GF-D8 (cell line): ENCODE measurements at places on chromosomes 13 and 19.

DNA sequence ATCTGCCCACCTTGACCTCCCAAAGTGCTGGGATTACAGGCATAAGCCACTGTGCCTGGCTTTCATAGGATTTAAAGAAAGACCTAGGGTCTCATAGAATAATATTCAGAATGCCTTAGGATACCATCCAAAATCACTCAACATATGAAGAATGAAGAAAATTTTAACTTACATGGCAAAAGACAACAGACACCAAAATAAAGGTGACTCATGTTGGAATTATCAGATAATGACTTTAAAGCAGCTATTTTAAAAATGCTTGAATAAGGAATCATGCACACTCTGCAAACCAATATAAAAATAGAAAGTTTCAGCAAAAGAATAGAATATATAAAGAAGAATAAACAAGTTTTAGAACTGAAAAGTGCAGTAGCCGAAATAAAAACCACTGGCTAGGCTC is 29.3 kb downstream of the ZNF566 start:
- no peak for DNase-seq

DNA sequence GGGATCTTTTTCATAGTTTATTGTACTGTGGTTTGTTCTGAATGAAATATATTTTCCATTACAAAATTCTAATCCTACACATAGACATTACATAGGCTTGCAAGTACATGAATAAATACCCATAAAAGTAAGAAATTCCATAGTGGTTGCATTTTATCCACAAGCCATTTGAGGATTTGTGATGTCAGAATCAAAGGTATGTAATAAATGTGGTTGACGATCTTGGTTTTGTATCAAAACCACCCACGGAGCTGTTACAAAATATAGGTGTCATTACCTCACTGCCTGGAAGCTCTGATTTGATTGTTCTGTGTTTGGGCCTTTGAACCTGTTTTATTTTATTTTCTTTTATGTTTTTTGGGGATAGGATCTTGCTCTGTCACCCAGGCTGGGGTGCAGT is 125.1 kb downstream of the NALCN start:
- no peak for DNase-seq

DNA sequence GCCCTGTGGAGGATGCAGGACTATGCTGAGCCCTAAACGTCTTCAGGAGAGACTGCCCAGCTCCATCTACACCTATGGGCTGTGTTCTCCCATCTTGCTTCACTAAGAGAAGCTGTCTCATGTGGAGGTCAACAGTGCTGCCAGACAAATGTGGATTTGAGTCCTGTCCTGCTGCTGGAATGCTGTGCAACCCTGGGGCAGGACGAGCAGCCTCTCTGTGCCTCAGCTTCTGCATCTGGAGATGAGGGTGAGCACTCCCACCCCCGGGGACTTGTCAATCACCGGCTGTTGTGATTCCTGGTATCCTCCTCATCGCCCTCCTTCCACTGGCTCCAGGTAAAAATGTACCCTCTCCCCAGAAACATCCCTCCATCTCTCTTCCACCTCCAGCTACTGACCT is 16.3 kb downstream of the EPS15L1 start:
- DNase-seq: no peak

DNA sequence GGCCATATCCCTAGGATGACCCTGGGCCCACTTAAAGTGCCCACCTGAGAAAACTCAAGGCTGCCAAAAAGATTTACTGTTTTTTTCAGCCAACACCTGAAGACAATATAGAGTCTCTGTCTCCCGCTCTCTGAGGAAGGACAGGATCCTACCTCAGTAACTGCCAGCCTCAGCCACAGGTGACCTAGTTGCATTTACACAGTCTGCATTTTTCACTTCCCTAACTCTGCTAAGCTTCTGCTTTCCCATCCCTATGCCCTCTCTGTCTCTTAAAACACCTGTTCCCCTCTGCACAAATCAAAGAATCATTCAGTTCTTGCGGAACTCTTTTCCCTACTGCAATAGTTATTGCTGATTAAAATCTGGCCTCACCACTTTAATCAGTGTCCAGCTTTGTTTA is 609.5 kb downstream of the UQCRFS1 start:
- DNase-seq: no peak

DNA sequence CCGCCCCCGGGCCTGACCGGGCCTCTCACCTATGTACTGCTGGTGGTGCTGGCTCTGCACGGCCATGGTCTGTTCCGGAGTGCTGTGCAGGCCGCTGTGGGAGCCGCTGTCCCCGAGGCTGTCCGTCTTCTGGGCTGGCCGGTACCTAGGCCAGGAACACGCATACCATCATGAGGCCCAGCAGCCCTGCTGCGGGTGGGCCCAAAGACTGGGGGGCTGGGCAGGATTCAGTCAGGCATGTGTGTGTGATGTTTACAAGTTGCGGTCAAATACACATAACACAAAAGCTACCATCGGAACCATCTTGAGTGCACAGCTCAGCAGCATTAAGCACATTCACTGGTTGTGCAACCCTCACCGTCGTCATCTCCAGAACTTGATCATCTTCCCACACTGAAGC is 32.2 kb upstream of the RANBP3 start:
- DNase-seq: no peak

DNA sequence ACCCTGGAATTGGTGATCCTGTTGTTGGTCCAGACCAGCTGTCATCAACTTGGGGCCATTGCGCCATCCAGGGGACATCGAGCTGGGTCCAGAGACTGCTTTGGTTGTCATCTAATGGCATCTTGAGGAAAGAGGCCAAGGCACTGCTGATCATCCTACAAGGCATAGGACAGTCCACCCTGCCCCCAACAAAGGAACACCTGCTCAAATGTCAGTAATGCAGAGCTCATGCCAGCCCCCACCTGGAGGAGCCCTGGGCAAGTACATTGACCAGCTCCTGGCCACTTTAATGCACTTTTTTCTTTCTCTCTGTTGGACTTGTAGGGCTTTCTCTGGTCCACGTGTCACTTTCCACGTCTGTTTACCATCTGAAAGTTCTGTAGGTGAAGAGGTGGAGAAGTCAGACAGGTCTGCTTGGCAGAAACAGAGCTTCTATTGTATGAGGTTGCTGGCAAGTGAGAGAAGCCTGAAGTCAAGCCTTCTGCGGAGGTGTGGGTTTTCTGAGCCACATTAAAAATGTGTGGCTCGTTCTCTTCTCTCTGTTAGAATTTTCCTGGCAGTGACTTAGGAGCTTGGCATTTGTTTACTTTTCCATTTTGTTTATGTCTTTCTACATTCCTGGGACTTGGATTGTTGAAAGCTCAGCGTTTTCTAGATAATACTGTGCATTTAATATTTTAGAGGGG is 124.0 kb upstream of the RNF113B start:
- DNase-seq: no peak
